ENCODE measurements at places on chromosomes 16 and 17.
A peak's percentile ranks its signal among the peaks of the same experiment; 100 is the strongest.

- DNase-seq = no peak
Measured at GRCh38 chr16:555528-556473, 4.4 kb upstream of the PRR35 start.

- no peak for DNase-seq
Measured at GRCh38 chr17:59547131-59547915, 18.1 kb upstream of the DHX40 start.

DNA sequence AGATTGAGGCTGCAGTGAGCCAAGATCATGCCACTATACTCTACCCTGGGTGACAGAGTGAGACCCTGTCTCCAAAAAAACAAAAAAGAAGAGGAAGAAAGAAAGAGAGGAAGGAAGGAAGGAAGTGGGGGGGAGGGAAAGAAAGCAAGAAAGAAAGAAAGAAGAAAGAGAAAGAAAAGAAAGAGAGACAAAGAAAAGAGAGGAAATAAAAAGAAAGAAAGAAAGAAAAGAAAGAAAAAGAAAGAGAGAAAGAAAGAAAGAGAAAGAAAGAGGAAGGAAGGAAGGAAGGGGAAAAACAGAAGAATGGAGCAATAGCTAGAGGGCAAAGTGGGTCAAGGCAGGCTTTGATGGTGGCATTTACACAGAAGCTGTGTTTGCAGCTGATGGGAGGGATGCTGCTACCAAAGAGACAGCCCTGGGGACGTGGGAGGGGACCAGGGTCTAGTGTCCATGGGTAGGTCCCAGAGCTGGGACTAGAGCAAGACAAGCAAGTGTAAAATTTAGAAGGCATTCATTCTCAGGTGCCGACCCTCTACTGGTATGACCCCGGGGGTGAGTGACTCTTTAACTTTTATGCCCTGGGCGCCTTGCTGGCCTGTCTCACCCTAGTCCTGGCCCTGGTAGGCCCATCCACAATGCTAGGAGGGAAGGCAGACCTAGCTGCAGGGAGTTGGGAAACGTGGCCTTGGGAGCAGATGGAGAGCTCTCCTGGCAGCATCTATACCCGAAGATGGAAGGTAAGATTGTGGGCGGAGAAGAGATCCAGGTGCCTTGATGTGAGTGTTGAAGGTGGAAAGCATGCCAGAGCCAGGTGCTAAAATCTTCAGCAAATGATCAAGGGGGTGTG is 2.0 kb upstream of the CES3 start:
- no peak for DNase-seq

- no peak for DNase-seq
Measured at GRCh38 chr17:81502471-81503017, 10.1 kb downstream of the ACTG1 start.

GRCh38 chr16:66881014-66881417 is 701 bp downstream of the PDP2 start:
- DNase-seq = peak; percentile 33

DNA sequence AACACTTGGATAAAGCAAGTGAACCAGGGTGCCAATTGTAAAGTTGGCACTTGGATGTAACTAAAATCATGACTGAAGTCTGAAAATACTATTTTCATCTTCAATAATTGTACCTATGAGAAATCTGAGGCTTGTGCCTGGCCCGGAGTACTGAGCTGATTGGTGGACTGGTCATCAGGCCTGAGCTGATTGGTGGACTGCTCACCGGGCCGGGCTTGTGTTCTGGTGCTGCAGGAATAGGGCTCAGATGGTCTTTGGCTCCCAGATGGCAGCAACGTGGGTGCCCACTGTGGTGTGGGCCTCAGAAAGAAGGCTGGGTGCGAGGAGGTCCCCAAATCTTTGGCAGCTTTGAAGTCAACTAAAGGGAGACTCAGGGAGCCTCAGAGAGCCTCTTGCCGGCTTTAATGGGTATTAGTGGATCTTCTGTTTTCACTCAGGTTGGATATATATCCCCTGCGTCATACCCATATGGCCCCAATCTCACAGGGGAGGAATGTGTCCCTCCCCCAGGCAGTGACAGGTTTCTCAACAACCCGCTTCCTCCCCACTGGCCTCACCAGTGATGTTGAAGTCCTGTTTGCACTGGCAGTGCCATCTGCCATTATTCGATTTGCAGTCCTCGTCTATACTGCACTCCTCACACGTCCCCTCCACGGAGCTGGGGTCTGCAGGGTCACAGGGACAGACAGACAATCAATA is 4.7 kb downstream of the UMOD start:
- no peak for DNase-seq

GRCh38 chr17:42041619-42042018 is 8.8 kb downstream of the C17orf113 start:
- DNase-seq = no peak

DNA sequence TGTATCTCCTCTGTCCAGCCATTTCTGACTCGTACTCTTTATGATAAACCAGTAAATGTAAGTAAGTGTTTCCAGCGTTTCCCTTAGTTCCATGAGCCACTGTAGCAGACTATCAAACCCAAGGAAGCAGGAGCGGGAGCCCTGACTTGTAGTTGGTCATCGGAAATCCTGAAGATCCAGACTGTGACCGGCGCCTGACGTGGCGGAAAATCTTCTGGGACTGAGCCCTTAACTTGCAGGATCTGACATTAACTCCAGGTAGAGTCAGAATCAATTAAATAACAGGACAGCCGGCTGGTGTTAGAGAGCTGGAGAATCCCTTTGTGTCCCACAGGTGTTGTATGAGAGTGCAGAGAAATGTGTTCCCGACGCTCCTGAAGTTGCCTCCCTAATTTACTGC is 4.0 kb downstream of the GLOD4 start:
- DNase-seq = no peak

DNA sequence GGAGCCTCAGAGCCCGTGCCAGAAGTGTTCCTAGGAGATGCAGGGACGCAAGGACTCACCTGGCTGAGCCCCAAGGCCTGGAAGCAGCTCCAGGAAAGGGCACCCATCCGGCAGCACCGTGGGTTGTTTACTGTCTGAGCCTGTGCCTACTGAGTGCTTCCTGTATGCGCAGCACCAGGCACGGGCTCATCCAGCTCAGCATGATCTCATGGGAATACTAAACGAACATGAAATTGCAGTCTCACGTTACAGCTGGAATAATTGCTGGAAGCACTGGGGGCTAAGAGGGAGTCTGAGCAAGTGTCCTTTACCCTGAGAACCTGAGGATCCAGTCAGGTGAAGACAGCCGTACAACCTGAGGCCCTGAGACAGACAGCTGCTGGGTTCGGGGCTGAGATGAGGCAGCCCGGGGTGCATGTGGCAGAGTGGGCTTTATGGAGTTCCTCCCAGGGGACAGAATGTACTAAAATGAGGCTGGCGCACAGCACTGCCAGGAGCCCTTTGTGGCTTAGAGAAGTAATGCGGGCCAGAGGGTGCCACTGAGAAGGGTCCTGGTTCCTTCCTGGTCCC is 5.4 kb downstream of the CTRL start:
- no peak for DNase-seq

- DNase-seq = peak; percentile 20
Measured at GRCh38 chr17:44829523-44830358, at the start of gene GJC1. Gene GJC1 (minus strand): TSS chr17:44830287. CDS start chr17:44805817, 24,470 bp downstream.

DNA sequence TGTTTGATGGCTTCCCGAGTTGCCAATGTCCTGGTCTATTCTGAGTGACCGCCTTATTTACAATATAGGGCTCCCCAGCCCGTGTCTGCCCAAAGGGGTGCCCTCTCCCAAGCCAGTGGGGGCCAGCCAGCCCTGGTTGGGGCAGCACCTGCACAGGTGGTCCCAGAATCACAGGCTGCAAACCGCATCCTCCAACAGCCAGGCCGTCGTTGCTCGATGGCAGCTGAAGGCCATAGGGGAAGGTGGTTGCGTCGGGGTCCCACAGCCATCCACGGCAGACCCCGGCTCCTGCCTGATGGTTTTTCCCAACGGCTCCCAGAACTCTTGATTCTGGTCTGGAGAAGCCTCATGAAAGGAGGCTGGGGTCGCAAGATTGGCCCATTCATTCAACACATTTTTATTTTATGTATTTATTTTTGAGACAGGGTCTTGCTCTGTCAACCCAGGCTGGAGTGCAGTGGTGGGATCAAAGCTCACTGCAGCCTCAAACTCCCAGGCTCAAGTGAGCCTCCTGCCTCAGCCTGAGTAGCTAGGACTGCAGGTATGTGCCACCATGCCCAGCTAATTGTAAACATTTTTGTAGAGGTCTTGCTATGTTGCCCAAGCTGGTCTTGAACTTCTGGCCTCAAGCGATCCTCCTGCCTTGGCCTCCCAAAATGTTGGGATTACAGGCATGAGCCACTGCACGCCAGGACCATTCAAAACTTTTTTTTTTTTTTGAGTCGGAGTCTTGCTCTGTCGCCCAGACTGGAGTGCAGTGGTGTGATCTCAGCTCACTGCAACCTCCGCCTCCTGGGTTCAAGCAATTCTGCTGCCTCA is 79.0 kb upstream of the TOB1 start:
- no peak for DNase-seq

DNA sequence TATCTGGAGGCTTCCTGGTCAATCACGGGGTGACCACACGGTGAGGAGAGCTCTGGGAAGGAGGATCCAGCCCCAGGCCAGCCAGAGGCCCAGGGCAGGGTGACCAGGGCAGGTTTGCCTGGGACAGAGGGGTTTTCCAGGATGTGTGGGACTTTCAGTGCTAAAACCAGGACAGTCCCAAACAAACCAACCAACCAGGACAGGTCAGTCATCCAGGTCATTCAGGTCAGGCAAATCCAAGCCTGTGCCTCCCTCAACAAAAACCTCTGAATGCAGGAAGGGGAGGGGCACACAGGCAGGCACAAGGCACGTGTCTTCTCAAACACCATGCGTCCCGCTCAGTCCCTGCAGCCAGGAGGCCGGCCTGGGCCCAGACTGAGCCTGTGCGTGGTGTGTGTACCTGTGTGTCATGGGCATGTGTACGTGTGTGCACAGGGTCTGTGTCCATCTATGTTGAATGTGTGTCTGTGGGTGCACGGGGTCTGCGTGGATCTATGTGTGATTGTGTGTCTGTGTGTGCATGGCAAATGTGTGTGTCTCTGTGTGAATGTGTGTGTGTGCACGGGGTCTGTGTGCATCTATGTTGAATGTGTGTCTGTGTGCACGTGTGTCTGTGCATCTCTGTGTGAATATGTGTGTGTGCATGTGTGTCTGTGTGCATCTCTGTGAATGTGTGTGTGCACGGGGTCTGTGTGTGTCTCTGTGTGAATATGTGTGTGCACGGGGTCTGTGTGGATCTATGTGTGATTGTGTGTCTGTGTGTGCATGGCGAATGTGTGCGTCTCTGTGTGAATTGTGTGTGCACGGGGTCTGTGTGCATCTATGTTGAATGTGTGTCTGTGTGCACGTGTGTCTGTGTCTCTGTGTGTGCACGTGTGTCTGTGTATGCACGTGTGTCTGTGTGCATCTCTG is 78.9 kb downstream of the RTN4RL1 start:
- no peak for DNase-seq

- no peak for DNase-seq
Measured at GRCh38 chr17:77511514-77512061, 370.8 kb downstream of the SEC14L1 start.

GRCh38 chr16:26680671-26681070 is 386.1 kb upstream of the C16orf82 start:
- DNase-seq = no peak

GRCh38 chr16:80543162-80543561 is 2.4 kb downstream of the DYNLRB2 start:
- no peak for DNase-seq

DNA sequence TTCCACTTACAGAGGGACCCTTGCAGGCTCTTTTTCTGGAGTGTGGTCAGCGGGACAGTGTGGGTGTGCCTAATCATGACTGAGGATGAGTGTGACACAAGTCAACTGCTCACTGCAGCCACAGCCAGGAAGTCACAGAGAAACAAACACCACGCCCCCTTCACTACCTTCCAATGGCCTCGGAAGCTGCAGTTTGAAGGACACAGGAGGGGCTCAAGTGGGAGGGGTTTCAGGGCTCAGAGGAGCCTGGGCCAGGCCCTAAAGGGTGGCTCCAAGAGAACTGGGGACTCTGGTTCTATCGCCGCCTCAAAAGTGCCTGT is 116.2 kb upstream of the SDK2 start:
- peak; percentile 10 for DNase-seq

GRCh38 chr16:86320237-86320595 is 190.1 kb upstream of the FOXF1 start:
- no peak for DNase-seq

DNA sequence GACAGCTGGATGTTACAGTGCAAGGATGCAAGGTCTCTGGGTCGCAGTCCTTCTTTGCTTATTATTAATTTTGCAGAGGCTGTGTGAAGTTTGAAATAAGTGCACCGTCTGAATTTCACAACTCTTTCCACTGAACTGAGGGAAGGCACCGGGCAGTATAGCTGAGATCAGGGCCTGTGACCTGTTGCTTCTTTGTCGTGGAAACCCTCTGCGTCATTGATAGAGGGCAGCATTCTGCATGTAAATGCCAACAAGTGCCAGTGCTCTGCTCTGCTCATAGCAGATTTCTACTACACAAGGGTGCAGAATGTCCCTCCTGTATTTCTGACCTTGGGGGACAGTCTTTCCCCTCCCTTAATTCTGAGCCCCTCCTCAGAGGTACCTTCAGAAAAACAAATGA is 26.0 kb downstream of the CD300LF start:
- no peak for DNase-seq

- no peak for DNase-seq
Measured at GRCh38 chr17:1154704-1155103, 25.1 kb downstream of the ABR start.

- no peak for DNase-seq
Measured at GRCh38 chr16:48052731-48053417, 102.9 kb downstream of the ABCC12 start.

GRCh38 chr17:73546770-73547536 is 97.3 kb downstream of the SDK2 start:
- peak; percentile 22 for DNase-seq

DNA sequence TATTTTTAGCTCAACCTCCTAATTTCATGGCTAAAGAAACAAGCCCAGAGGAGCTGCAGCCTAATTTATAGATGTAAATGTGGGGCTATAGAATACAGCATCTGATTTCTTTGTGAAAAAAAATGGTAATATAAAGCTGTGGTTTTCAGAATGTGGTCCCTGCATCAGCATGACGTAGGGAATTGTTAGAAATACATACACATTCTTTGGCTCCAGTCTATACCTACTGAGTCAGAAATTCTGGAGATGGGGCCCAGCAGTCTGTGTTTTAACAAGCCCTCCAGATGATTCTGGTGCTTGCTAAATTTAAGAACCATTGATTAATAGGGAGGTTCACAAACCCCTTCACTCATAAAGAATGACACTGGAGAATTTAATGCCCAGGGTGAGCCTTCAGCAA is 18.1 kb upstream of the MYH8 start:
- DNase-seq = no peak

Measured in activated CD4-positive, alpha-beta memory T cell treated with anti-CD3 and anti-CD28 coated beads for 36 hours (primary cell).